ENCODE measurements at places on chromosomes 3 and 15. TPM values are rescaled to one million over a fixed set of nuclear protein-coding genes. Genes with fewer than 3 reads are reported as not detected.

Gene GRK7
- not detected for total RNA-seq

Gene MOBP
- not detected for total RNA-seq

Gene RMDN3
- 25.4 TPM for total RNA-seq

Gene SOX2
- total RNA-seq: not detected

Gene TMEM108
- 1.4 TPM for total RNA-seq

Gene C3orf52
- total RNA-seq: 55.1 TPM

Gene SCN11A
- not detected for total RNA-seq

Gene THPO
- not detected for total RNA-seq

Gene RSRC1
- total RNA-seq: 32.7 TPM

Gene CTXN2
- not detected for total RNA-seq

Gene TRAT1
- not detected for total RNA-seq

- no peak for DNase-seq
These were observed at the start of gene CSPG5 for GRCh38 chr3:47578691-47579632. TSS of gene CSPG5 (minus strand) at chr3:47578865. CDS start at chr3:47578693, 172 bp downstream.

DNA sequence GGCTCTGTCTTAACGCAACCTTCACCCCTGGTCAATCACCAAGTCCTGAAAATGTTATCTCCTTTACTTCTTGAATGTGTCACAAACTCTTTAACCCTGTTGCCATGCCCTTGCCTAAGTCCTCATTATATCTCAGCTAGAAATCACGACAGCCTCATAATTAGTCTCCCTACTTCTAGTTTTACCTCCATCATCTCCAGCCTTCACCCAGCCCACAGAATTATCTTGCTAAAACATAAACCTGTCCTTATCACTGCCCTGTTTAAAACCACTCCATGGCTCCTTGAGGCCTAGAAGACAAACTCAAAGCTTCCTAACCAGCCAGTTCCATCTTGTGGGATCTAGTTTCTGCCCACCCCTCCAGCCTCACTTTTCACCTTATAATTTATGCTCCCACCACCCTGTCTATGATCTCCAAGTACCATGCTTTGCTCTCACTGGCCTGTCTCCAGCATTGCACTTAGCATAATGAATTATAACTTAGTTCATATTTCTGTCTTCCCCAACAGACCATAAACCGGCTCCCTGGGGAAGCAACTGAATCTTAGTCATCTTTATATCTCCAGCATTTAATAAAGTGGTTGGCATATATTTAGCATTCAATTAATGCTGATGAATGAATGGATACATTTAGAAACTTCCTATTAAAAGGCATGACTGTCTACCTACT lies 39.2 kb downstream of the GPR176 start:
- DNase-seq: no peak

- no peak for DNase-seq
These were observed 40.9 kb upstream of the RPL35A start for GRCh38 chr3:197908957-197909701.

GRCh38 chr3:120418866-120419490 lies 31.8 kb downstream of the FSTL1 start:
- no peak for DNase-seq

DNA sequence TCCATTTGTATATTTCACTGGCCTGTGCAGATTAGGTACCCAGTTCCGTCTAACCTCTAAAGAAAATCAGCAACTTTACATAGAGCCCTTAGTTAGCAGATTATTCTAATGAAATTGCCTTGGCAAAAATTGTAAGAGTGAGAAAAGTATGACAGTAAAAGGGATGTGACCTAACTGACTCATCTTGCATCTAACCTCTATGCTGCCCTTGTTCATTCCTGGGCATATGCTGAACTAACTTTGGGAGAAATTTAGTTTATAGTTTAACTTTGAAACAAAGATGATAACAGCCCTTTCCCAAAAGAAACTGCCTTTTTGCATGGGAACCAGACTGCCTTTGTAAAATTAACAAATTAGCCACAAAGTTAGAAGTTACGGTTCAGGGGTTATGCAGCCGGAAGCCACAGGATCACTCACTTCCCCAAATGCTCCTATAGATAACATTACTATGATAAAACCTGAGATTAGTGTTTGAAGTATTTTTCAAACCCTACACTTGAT lies 839.8 kb upstream of the ALCAM start:
- DNase-seq: no peak

DNA sequence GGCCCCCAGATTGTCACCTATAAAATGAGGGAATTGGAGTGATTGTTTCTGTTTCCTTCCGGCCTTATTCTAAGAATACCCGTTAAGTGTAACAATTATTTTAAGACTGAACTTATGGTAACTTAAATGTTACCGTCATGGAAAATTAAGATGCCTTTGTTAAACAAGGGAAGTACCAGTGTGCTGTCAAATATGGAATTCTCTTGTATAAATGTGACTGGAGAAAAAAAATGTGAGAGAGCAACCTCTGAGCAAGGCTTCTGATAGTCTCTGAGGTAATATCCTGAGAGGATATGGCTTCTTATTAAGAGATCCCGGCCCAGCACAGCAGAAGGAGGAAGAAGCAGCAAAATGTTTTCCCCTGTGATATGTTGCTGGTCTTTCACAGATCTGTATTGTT lies 480.7 kb upstream of the ADAMTS9 start:
- no peak for DNase-seq

GRCh38 chr3:195259154-195259474 lies 11.8 kb downstream of the XXYLT1 start:
- DNase-seq: no peak

- no peak for DNase-seq
These were observed 31.5 kb upstream of the KY start for GRCh38 chr3:134682196-134682880.

DNA sequence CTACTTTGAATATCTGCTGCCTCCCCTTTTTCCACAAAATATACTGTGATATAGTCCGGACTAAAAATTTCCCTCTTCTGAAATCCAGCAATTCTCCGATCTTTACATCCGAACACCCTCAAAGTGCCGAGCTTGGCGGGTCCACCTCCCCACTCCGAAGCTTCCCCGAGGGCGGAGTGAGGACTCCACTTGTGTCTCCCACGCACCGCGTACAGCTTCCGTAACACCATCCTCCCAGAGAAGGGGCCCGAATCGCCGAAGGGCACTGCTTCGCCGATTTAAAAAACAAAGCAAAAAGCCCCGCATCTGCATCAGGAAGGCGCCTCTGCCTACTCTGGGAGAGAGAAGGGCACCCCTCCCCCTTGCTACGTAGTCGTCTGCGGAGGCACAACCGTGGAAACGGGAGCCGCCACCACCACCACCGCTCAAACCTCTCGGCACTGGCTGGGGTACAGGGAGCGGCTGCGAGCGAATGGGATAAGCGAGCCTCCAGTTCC lies 551 bp downstream of the NCBP2 start:
- DNase-seq: peak; percentile 7

DNA sequence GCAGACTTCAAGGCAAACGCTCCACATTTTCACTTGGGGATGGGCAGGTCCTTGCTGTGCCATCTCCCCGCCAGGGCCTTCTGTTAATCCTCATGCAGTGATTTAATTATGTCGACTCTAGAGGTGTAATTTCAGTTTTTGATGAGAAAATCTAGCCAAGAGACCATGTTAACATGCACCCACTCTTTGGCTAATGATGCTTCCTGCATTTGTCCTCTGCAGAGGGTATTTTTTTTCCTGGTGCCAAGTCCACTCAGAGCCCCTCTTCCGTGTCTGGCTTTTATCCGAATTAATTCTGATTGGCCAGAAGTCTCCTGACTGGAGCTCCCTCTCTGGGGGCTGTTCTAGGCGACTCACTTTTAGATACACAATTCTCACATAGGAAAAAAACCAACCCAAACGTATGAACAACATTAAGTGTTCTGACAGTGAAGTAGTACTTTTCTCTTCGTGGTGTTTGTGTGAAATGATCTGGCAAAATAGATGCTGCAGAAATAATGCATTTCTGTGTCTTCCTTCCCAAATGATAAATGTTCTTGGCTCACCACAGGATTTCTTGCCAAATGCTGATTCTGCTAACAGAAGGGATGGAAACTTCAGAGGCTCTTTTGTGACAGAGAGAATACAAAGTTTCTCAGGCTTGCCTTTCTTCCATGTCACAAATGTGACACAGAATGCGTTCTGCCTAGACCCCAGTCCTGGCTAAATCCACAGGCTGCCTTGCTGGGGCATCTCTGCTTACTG lies 190.0 kb downstream of the CACNA2D3 start:
- DNase-seq: no peak

DNA sequence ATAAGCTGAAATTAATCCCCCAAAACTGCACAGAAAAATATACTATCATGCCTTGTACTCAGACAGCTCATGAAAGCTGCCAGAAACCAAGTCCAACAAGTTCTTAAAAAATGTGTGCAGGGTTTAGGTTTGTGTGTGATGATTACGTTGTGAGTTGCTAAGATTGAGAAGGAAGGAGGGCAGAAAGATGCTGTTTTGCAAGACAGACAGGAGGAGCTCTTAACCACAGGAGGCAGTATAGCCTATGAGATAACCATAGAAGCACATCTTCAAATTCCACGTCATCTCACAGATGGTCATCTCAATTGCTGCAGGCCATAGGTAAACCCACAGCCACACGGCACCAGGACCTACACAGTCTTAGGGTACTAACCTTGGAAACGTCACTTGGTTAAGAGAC lies 191.9 kb downstream of the STT3B start:
- no peak for DNase-seq

Data from epithelial cell of proximal tubule (primary cell).